Ammon's horn (tissue), 1 donor: ENCODE measurements at places on chromosomes 7 and 10.
A peak's percentile ranks its signal among the peaks of the same experiment; 100 is the strongest.

DNA sequence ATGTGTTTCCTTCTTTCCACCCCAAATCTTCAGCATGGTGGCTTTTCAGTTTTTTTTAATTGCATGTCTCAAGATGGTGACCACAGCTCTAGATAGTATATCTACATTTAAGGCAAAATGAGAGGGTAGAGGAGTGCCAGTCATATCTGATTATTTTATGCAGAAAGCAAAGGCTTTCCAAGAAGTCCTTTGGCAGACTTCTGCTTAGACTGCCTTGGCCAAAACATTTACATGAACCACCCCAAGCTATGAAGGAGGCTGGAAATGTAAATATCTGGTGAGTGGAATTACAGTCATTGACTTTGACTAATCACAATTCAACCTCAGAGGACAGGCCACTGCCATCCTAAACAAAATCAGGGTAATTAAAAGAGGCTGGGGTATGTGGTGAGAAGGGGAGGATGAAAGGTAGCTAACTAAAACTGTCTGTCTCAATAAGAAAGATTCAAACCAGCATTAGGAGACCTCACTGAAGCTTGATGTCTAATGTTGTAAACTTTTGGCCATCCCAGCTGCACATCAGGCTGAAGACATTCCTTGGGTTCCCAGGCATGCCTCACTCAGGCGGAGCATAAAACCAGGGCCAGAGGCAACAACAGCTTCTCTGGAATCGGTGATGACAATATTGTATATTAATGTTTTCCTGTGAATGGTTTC lies 53.4 kb downstream of the PPP1R3C start:
- DNase-seq = no peak

GRCh38 chr10:71878327-71879034 lies 27.4 kb upstream of the PSAP start:
- DNase-seq = peak; percentile 43

DNA sequence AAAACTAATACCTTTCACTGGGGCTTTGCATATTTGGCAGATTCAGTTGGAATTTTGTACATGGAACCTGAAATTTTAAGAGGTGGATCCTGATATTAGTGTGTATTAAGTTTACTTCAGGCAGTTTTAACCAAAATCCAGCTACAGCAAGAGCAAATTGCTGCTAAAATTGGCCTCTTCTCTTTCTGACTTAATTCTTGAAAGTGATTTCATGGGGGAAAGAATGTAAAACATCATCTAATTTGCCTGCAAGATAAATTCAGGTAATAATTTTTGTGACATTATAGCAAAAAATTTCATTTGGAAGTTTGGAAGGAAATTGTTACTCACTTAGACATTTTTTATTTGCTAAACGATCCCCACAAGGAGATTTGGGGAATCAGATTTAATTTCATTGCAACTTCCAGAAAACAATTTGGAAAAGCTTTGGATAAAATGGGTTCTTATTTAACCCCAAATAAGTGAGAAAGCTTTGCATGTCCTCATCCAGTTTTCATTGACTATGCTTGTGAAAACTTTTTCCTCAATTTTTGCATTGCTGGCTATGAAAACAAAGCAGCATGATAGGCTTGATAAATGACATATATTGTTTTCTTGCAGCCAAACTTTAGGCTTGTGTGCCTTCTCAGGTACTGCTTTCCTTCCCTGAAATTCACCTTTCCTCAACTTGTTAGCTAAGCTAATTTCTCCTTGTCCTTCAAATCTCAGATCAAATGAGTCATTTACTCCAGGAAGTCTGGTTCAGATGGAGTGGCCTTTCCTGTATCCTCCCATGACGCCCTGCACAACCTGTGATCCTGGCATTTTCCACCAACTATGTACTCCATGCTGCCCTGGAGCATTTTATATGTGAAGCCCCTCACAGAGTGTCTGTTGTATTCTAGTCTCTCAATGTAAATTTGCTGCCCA lies 27.4 kb upstream of the ZNF438 start:
- DNase-seq = no peak

- no peak for DNase-seq
These were observed 88.0 kb downstream of the CFTR start for GRCh38 chr7:117567781-117568180.

DNA sequence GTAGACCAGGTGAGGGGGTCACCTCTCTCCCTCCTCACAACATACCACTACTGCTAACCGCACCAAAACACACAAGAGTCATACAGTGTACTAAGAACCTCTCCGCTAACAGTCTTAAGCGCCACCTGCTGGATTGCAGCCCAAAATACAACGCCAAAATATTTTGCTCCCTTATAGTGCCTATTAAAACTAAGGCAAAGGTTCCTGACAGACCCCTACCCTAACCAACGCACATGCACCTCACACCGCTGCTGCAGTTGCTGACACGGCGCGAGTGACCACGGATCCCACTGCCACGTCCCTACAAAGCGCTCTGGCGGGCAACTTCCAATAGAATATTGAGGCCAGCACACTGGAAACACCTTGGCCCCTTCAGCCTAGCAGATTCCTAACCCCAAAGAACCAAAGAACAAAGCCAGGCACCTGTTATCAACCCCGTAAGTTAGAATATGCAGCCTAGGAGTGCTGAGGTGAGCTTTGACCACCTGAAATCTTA lies 563.6 kb upstream of the SEMA3D start:
- no peak for DNase-seq

DNA sequence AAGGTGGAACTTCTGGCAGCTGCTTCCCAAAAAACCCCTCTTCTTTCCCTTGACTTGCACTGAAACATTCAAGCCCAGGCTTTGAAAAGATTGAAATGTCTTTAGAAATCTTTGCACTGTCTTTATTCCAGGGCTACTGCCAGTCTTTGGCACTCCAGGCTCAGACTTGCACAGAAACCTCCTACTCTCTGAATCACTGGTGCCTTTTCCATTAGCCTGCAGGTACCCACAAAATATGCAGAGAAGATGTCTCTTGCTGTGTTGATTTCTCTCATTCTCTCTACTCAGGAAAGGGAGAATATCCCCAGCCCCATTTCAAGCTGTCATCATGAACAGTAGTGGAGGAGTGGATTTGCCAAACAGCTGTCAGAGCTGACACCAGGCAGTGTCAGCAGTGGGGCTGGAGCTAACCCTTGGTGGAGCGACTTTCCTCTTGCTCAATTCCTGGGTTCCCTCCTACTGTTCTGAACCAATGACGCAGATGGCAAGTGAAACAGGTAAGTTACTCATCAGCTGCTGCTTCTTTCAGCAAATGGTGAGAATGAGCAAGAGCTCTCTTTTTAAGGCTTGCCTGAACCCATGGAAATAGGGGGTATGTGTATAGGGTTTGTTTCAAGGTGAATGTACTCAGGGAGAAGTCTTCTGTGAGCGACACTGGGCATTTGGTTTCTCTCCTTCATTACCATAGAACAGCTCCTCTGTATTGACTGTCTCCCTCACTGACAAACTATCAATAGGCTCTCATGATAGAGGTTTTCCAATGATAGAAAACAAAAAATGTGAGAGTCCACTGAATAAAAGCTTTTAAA lies 362.4 kb downstream of the ADRA2A start:
- DNase-seq = no peak

DNA sequence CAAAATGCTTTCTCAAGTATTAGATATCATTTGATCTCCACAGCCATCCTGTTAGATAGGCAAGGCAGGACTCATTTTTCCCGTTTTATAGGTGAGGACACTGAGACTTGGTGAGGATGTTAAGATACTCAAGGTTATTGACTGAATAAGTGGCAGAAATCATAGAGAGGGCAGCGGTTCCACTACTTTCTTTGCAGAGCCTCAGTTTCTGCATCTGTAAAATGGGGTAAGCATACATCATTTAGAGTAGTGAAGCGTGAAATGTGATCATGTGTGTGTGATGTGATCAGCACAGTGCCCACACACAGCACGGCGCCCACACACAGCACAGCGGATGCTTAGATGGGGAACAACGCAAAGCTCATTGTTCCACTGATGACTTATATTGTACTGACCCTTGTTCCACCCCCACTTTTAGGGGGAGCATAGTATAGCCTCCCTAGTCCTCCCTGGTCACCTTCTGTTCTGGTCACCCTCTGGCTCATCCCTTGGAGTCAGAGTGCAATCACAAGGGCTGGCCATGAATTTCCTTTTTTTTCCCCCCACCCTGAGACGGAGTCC lies 10.5 kb downstream of the UBTD1 start:
- no peak for DNase-seq

GRCh38 chr10:44576702-44577191 lies 191.8 kb upstream of the CXCL12 start:
- peak; percentile 41 for DNase-seq

GRCh38 chr7:138105221-138105620 lies 29.0 kb downstream of the AKR1D1 start:
- no peak for DNase-seq

GRCh38 chr7:151252961-151253711 lies 4.6 kb upstream of the SMARCD3 start:
- no peak for DNase-seq

GRCh38 chr10:60777696-60778213 lies 523 bp upstream of the CDK1 start:
- DNase-seq = no peak

DNA sequence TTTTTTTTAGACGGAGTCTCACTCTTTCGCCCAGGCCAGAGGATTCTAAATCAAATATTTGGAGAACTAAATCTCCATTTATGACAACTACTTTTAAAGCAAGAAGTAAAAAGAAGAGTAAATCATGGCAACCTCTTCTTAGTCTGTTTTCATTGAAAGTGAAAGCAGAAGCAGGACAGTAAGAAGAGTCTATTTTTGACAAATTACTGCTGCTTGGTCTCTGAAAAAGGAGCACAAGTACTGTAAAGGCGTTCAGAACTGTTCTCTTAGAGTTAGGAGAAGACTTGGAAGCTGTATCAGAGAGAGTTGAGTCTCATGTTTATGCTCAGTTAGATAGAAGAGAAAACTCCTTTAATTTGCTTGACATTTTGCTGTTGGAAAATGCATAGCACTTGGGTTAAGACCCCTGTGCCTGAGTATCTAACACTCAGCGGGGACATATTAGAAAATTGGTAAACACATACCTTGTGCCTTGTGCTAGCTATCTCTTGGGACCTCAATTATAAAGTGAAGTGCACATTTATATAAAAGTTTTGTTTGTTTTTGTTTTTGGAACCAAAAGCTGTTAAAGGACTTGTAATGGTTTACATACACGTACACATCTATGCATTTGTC lies 433.0 kb downstream of the ANKRD7 start:
- DNase-seq = no peak

DNA sequence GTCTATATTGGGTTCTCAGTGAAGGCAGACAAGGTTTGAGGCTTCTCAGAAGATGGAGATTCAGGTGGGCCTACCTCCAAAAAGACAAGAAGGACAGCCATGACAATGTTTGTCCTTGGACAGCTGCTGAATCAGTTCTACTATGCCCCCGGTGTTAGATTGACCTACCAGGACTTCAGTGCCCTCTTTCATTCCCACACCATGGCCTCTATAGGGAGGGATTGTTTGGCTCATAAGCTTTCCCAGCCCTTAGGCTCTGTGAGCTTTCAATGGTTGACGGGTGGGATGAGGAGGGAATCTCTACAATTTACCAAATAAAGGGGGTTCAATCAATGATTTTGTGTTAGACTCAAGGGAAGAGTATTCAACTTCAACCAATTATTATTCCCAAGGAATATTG lies 23.4 kb upstream of the RAPGEF5 start:
- DNase-seq = no peak

- DNase-seq = no peak
These were observed 108.8 kb upstream of the MPP7 start for GRCh38 chr10:28411648-28412047.

DNA sequence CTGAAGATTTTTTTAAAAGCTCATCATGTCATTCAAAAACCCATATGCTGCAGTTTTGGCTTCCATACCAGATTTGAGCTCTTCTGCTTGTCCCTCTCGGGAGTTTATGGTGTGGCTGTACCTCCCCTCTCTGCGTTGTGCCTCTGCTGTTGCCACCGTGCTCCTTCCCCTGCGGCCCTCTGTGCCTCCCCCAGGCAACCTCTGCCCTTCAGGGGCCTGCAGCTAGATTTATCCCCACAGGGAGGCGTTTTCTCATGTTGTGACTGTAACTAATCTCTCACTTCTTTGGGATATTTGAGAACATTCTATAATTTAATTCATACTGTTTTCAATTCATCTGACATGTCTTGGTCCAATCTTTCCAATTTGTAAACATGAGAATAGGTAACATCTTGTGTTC lies 52.7 kb downstream of the TASOR2 start:
- no peak for DNase-seq

DNA sequence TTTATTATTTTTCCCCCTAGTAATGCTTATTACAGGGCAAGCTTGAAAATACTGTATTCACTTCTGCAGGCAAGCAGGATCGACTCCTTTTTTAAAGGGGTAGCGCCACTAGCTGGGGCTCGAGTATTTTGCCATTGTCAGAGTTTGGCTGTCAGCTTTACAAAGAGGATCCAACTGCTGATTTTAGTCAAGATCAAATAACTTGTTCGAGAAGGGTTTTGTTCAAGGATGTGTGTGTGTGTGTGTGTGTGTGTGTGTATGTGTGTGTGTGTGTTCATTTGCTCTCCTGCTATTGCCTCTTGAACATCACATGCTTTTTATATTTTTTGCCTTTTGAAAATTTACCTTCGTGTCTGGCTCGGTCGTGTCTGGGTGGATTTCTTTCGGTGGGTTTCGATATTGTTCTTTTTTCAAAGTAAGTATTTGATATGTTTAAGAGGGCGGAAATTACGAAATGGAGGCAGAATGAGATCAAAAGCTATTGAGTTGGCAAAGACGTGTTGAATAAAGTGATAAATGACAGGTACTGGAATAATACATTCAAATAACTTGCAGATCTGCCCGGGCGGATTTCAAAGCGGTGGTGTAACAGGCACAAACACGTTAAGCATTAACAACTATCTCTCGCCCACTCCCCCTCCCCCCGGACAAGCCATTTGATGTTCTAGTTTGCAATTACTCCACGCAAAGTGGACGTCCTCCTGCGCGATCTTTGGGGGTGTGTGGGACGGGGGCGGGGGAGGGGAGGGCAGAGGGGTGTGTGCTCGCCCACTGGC lies 1.1 kb downstream of the ARID5B start:
- DNase-seq = peak; percentile 82

GRCh38 chr10:75403144-75403938 lies 1.8 kb upstream of the ZNF503 start:
- peak; percentile 33 for DNase-seq

GRCh38 chr10:64463406-64463805 lies 942.2 kb downstream of the REEP3 start:
- no peak for DNase-seq

- DNase-seq = no peak
These were observed 448.8 kb downstream of the GRM8 start for GRCh38 chr7:126803990-126804389.
